LoVo (cell line): ENCODE measurements at places on chromosomes 16 and 17.

GRCh38 chr16:69143116-69143515, 10.7 kb downstream of the UTP4 start:
- no peak for DNase-seq

- DNase-seq, result no peak
Observed at GRCh38 chr16:85190572-85190971, 78.3 kb upstream of the CIBAR2 start.

GRCh38 chr17:70454377-70454776, 285.0 kb downstream of the KCNJ2 start:
- DNase-seq, result no peak

- no peak for DNase-seq
Observed at GRCh38 chr17:9386401-9386800, 189.2 kb downstream of the STX8 start.

GRCh38 chr16:86771506-86772460, 193.4 kb downstream of the FOXL1 start:
- DNase-seq, result no peak

GRCh38 chr17:60403962-60404361, 12.0 kb upstream of the USP32 start:
- DNase-seq, result no peak

GRCh38 chr17:1179112-1179817, 516 bp downstream of the ABR start:
- DNase-seq, result no peak

GRCh38 chr17:3835410-3836229, 10.4 kb downstream of the NCBP3 start:
- DNase-seq, result peak; percentile 28

- DNase-seq, result no peak
Observed at GRCh38 chr17:21164620-21165019, 37.9 kb downstream of the DHRS7B start.

DNA sequence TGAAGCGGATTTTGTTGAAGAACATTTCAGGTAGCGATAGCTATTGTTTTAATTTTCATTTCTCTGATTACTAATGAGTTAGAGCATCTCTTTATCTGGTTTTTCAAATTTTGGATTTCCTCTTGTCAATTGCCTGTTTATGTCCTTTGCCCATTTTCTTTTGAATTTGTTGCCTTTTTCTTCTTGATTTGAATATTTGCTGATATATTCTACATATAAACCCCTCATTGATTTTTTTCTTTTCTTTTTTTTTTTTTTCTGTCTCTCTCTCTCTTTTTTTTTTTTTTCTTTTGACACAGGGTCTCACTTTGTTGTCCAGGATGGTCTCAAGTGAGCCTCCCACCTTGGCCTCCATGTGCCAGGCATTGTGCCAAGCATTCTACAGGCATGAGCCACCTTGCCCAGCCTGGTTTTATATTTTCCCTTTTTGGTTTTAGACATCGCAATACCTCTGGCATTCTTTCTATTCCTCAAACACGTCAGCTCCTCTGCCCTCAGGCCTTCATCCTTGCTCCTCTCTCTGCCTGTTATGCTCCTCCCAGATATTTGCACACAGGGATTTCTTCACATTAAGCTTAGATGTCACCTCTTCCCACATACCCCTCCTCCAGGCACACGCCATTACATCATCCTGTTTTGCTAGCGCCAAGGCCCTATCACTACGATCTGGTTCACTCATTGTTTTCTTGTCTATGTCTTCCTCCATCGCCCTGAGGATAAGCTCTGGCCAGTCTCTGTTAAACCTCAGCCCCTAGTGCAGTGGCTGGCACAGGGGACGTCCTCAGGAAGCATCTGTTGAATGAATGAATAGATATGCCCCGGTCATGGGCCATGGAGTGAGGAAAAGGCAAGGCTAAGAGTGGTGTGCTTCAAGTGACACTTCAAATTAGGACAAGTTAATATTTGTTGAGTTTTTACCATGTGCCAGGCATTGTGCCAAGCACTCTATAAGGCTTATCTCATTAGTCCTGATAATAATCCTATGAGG, 8.6 kb downstream of the SARM1 start:
- no peak for DNase-seq

GRCh38 chr17:28916302-28916934, 13.5 kb upstream of the DHRS13 start:
- DNase-seq, result no peak

DNA sequence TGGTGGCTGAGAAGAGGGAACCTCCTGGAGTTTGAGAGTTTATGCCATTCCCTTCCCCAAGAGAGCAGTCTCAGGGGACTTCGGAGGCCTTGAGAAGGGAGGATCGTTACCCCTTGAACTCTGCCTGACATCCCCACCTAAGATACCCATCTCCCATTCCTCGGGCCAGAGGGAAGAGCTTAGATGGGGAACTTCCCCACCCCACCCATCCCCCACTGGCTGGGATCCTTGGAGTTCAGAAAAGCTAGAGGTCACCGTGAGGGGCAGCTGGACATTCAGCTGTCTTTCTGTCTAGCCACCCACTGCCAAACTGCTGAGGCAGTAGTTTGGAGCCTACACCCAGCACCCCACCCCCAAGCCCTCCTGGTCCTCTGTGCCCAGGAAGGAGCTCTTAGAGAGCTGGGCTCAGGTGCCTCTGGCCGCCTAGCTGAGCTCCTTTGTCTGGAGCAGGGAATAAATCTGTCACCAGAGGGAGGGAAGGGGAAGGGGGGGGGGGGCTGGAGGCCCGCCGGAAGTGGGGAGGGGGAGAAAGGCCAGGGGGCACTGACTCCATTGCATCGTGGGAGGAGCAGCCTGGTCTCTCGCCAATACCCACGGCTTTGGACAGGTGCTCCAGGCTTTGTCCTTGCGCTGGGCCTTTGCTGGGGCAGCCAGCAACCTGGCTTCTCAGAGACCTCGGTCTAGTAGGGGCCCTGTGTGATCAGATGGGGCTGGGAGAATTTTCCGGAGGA, 1.0 kb downstream of the HSD11B2 start:
- no peak for DNase-seq

- DNase-seq, result no peak
Observed at GRCh38 chr17:17702449-17703139, 21.3 kb downstream of the RAI1 start.
